ENCODE measurements at places on chromosomes 11 and 22.

GRCh38 chr11:10375280-10375971 is 70.6 kb downstream of the ADM start:
- DNase-seq = peak; percentile 88

GRCh38 chr22:24209687-24210086 is 28.4 kb downstream of the SUSD2 start:
- DNase-seq = no peak

GRCh38 chr11:57917632-57918031 is 106.0 kb upstream of the OR9Q1 start:
- no peak for DNase-seq

- DNase-seq = no peak
Measured at GRCh38 chr11:65906602-65907001, 6.4 kb upstream of the FOSL1 start.

DNA sequence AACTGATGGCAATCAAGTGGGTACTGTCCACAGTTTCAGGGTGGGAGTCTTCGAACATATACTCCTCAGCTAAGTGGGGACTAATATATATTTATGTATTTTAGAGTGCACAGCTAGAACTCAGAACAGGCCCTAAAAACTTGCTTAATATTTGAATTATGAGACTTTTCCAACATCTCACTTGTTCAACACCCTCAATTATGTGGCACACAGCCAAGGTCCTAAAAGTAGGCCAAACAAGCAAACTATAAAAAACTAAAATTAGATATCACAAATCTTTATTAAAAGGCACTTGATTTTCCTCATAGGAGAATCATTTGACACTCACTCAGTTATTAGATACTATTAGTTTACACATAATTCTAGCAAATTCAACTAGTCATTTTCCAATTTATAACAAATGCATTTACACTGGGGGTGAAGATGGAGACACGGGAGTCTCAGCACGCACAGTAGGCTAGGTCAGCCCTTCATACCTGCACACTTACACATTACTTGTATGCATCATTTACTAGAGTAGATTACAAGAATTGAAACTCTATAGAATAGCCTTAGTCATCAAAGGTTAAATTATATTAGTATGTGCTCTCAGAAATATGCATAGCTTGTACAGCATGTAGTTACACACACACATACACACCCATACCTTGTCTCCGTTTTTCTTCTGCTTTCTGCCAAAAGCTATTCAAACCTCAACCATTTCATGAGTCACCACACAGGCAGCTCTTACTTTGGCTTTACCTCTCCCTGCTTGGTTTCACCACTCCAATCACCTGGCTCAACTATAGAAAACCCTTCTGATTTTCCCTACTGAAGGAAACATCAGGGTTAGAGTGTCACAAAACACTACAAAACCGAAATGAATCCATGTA is 171.5 kb downstream of the SBF2 start:
- peak; percentile 53 for DNase-seq

- DNase-seq = no peak
Measured at GRCh38 chr11:37830529-37830928, 1232.5 kb upstream of the RAG2 start.

GRCh38 chr22:37218399-37218770 is 6.1 kb upstream of the SSTR3 start:
- no peak for DNase-seq
